ENCODE measurements at places on chromosomes 1 and 21.
A peak's percentile ranks its signal among the peaks of the same experiment; 100 is the strongest.

- DNase-seq, result peak; percentile 3
These were observed 32.8 kb upstream of the PTBP2 start for GRCh38 chr1:96688767-96689166.

DNA sequence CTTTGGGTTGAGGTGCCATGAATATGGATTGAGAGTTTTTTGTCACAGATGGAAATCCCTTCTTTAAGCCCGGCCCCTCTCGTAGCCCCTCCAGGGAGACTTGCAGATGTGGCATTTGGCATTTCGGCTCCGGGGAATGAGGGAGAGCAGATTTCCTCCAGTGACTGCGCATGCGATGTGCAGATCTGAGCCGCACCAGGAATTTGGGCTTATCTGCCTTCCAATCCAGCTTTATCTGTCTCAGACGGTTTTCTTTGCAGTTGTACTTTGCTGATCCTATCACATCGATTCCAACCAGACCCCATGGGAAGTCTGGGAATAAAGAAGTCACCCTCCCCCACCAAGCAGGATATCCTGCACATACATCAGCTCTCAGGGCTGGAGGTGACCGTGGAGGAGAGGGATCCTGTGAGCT is 11.7 kb downstream of the KIF26B start:
- DNase-seq, result peak; percentile 58

DNA sequence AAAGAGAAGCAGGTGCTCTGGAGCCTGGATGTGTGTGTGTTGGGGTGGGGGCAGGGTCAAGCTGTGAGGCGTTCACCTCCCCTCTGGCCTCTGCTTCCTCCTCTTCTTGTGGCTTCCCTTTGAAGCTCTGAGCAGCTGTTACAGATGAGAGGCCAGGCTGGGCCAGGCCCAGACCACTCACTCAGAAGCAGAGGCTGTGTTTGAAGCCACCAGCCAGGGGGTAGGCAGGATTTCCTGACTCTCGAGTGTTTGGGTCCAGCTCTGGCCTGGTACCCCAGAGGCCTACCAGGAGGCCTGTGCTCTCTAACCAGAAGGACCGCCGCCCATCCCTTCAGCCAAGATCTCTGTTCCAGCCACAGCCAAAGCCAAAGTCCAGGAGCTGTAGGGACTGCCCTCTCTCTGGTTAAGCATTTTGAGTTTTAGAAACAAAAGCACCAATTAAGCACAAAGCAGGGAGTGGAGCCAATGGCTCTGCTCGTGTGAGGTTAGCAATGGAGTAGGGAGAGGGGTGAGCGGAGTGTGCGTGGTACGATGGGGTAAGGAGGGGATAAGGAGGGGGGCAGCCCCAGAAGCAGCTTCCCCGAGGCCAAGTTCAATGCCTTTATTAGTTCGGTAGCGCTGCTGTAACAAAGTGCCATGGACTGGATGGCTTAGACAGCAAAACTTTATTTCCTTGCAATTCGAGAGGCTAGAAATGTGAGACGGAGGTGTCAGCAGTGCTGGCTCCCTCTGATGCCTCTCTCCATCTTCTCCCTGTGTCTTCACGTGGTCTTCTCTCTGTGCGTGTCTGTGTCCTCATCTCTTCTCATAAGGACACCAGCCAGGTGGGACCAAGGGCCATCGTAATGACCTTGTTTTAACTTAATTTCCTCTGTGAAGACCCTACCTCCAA is 20.5 kb downstream of the RCSD1 start:
- DNase-seq, result no peak

GRCh38 chr1:245079021-245079609 is 75.7 kb upstream of the KIF26B start:
- peak; percentile 47 for DNase-seq

- no peak for DNase-seq
These were observed 6.9 kb downstream of the WNT9A start for GRCh38 chr1:227940791-227941241.

DNA sequence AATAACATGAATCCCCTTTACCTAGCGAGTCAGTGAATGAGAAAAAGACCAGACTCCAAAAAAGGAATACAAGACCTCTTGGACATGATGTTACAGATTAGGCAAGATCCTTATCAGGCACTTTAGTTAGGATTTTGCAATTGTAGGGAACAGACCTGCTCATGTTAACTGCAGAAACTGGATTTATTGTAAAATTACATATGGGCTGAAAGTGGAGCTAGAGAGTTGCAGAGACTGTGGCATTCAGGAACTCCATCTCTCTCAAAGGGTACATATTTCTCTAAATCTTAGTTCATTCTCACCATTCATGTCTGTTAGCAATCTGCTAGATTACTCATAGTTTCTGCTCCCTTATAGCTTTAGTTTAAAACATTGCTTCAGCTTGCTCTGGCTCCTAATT is 142.2 kb downstream of the PAPPA2 start:
- no peak for DNase-seq

Data from brain (organoid and tissue), 16 donors.